Naive thymus-derived CD8-positive, alpha-beta T cell (primary cell): ENCODE measurements at places on chromosomes 7 and 10.

- DNase-seq = no peak
Measured at GRCh38 chr10:13615650-13616300, 29.0 kb downstream of the PRPF18 start.

DNA sequence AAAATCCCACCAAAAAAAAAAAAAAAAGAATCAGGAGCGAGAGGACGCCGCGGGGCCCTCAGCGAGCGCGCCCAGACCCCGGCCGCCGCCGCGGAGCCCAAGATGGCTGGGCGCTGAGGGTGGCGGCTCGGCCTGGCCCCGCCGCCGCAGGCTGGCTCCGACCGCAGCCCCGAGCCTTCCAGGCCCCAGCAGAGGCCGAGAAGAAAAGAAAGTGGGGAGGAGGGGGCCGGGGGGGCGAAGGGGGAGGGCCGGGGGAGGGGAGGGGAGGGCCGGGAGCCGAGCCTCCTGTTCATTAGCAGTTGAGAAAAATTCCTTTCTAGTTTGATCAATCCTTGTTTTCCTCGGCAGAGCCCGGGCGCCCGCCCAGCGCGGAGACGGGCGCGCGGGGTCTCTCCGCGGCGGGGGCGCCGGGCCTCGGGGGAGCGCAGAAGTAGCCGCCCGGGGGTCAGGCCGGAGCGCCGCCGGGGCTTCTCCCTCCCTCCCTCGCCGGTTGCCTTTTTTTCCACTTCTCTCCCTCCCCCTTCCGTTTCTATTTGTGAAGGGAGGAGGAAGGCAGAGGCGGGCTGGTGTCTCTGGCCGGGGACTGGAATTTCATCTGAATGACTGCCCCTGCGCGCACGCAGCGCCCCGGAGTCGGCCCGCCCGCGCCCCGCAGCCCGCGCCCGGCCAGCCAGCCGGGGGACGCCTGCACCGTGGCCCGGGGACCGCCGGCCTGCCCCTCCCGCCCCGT lies 778 bp upstream of the TRIM8 start:
- peak; percentile 43 for DNase-seq

- no peak for DNase-seq
Measured at GRCh38 chr7:151871904-151872303, 5.0 kb downstream of the PRKAG2 start.

DNA sequence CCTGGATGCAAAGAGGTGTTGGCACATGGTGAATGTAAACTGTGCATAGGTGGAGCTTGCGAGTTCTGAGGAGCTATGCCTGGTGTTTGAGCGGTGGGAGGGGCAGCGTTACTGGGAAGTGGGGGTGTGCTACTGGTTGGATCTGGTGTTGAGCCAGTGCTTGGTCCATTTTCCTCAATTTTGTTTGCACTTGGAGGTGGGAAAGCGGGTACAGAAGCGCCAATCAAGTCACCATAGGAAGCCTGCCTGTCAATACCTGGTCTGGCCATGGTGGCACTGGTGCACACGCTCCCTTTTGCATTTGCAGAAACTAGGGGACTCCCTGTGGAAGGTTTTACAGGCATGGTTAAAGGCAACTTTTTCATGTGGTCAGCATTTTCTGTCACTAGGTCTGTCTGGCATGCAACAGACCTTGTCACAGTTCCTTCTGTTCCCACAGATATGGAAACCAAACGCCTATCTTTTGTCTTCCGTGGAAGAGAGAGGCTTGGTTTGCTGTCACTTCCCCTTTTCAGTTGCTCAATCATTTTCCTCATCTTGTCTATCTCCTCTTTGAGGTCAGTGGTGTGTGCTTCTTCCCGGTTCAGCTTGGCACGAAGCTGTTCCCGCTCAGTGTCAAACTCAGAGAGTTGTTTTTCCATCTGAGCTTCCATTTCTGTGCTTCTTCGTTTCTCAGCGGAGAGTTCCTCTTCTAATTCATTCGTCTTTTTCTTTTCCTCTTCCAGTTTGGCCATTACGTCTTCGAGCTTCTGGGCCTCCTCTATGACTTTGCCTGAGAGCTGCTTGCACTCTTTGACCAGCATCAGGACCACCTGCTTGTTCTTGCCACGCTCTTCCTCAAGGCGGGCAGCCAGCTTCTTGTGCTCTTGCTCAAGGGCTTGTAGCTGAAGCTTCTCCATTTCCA lies 81.1 kb downstream of the CTTNBP2 start:
- DNase-seq = no peak

DNA sequence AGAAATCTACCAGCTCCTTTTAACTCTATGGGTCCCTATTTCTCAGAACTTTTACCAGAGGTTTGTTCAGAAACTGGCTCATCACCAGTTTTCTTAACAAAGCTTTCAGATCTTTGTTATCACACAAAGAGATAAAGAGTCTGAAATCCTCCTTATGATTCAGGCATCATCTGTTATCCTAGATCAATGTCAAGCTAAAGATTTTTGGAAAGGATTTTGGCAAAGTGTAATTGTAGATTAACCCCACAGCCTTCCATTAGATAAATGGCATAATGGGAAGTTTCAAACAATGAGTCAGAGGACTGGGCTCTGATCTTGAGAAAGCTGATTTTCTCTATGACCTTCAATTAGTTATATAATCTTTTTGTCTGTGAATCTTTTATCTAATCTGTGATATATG lies 192.2 kb downstream of the NXPH1 start:
- DNase-seq = no peak

DNA sequence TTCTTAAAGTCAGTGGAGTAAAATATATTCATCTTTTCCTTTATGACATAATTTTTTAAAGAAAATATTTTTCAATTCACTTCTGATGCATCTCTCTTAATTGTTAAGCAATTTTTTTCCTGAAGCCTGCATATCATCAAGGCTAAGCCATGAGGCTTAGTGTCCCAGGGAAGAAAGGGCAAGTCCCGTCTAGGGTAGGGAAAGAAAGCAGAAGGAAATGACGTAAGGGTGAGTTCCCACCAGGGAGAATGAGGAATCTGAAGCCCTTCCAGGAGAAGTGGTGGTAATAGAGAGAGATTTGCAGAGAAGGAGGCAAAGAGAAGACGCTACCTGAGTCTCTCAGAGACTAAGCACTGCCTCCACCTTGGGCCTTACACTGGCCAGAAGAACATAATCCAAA lies 96.8 kb upstream of the NFE2L3 start:
- DNase-seq = no peak

DNA sequence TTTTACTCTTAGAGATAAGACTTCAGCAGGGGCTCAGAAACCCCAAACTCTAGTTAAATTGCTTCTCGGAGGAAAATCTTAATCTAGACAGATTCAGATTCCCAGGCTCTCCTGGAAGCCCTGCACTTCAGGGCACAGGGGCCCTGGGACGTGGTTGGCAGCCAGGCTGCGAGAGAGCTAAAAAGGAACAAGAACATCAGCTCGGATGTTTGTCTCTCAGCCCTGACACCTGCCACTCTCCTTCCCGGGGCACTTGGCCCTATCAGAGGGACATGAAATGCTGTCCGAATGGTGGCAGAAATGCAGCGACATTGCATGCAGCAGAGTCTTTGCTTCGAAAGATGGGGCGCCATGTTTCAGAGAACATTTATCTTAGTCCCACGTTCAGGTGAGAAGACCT lies 166.8 kb downstream of the CCDC3 start:
- DNase-seq = no peak

GRCh38 chr7:30859940-30860496 lies 51.6 kb upstream of the AQP1 start:
- no peak for DNase-seq

DNA sequence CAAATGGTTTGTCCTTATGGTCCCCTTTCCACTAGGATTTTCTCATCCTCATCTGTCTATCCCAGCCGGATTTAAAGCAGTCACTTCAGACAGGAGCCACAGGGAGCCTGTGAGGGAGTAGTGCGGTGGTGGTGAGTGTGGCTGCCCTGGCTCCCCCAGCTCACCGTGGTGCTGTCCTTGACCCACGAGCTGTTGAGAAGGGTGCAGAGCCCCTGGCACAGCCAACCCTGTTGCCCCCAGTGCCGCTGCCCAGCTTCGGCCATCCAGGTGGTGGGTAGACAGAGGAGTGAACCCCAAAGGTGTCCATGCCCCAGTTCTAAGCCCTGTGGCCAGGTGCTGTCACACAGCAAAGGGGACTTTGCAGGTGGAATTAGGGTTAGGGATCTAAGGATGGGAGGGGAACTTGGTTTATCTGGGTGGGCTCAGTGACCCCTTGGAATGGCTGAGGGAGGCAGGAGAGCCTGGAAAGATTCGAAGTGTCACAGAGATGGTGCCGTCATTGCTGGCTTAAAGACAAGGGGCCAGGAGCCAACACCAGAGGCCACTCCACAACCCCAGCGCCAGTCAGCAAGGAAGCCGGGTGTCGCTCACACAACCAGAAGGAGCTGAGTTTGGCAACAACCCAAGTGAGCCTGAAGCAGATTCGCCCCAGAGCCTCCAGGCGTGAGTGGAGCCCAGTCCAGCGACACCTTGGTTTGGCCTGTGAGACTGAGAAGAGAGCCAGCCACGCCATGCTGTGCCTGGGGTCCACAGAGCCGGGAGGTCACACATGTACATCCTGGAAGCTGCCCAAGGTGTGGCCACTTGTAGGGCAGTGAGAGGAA lies 142.4 kb downstream of the ADCY1 start:
- no peak for DNase-seq

GRCh38 chr10:13822490-13822889 lies 235.7 kb downstream of the PRPF18 start:
- DNase-seq = no peak

- no peak for DNase-seq
Measured at GRCh38 chr7:36404639-36405408, 15.2 kb downstream of the ANLN start.

- DNase-seq = no peak
Measured at GRCh38 chr10:115949282-115949844, 323.6 kb downstream of the GFRA1 start.
